ENCODE measurements at places on chromosomes 5 and 9.
A peak's percentile ranks its signal among the peaks of the same experiment; 100 is the strongest.

- DNase-seq = no peak
These were observed 56.6 kb downstream of the TEK start for GRCh38 chr9:27165670-27166069.

- DNase-seq = no peak
These were observed 33.3 kb downstream of the ADRB2 start for GRCh38 chr5:148859703-148860102.

DNA sequence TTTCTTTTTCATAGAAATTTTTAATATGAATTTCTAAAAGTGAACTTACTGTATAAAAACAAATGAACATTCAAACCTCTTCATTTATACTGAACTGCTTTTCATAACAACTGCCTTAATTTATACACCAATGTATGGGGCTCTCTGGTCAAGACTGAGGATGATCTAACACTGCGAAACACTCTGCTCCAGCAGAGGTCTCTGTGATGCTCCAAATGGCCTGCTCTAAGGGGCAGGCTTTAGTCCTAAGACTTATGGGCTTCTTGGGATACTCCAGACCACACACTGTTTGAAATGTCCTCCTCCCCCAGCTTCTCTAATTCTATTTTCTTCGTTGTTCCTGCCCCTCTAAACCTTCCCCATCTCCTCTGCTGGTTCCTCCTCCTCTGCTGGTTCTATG is 58.5 kb downstream of the LIFR start:
- DNase-seq = peak; percentile 45

DNA sequence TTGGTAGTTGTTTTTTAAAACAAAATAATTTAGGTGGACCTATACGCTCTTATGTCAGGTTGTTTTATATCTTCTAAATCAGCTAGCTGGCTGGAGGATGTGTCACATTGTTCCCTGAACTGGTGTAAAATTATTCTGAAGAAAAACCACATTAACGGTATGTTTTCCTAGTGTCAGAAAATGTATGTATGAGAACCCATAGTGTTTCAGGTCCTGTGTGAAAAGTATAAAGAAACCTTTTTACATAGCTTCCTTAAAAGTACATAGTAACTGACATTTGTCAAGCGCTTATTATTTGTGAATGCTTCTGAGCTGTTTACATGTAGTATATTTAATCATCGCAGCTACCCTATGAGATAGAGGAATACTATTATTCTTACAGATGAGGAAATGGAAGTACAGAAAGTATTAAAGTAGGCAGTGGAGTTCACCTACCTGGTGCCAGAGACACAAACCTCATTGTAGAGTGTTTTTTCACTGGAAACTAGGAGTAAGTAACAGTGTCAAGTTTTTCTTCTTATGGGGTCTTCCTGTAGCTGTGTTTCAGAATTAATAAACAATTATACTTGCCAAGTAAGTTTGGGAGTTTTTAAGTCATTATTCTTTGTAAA is 10.4 kb upstream of the FAM120AOS start:
- DNase-seq = no peak

DNA sequence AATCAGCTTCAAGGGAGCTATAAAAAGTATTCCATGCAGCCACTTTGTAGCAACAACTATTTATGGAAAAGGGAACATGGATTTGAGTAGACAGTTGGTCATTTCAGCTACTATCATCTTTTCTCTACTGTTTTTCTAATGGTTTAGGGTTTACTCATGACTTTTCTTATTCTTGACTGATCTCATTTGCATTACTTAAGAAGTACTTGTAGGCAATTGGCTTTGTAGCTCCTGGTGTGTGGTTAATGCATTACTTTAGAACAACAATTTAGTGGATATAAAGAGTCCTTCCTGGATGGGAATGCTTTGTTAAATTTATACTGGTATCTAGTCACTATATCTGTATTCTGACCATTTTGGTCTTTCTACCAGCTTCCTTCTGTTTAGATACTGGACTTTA is 59.8 kb upstream of the NTRK2 start:
- DNase-seq = no peak

DNA sequence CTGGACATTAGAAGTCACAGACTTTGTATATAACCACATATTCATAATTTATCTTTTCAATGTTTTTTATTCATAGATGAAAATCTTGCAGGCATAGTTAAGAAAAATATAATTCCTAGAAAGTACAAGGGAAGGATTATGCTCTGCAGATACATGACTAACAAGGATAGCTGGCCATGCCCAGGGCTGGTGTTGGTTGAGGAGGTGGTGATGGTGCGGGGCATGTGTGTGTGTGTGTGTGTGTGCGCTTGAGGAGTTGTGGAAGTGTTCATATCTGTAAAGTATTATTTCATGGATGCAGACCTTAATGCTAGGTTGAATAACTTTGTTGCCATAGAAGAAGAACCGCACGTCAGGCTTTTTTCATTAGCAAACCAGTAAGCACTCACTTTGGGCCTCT is 1.3 kb downstream of the S1PR3 start:
- DNase-seq = peak; percentile 54

GRCh38 chr9:26537211-26537610 is 355.4 kb downstream of the CAAP1 start:
- DNase-seq = no peak

- DNase-seq = no peak
These were observed 361.1 kb upstream of the TLE4 start for GRCh38 chr9:79210541-79211243.

DNA sequence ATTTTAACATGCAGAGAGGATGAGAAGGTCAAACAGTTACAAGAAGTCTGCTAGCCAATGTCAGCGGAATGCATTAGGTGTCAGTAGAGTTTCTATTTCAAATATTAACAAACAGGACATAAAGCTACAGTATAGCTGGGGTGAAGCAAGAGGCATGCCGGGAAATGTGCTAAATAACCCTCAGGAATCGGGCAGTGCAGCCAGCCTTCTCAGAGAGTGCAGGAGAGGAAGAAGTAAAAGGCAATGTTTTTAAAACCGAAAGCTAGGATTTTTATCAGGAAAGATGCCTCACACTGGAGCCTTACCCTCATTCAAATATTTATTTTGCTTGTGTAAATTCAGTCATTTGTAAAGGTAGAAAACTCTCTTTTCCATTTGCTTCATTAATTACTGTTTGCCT is 59.1 kb upstream of the SH3GL2 start:
- peak; percentile 4 for DNase-seq

DNA sequence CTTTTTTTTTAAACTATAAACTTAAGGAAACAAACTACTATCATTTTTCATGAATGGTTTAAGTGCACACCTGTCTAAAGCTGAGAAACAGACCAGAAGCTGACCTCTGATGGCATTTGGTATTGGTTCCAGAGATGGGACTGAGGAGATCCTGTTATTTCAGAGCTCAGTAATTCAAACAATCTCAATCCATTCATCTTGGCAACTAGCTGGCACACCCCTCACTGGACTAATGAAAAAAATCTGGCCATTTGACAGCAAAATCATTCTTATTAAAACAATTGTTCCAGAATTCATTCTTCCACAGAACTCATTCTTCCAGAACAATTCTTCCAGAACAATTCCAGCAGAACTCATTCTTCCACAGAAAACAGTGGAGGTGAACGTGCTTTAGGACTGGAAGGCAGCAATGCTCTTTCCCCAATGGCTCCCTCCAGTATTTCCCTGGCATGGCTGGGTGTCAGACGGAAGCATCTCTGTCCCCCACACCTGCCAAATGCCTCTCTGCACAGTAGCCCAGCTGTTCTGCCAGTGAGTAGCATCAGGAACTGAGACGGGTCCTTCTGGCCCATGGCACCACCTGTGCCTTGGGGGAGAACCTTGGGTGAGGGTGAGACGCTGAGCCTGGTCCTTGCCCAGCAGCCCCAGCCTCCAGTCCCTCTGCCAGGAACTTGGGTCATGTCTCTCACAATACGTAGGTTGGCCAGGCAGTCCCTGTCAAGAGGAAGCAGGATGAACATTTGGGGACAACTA is 87.5 kb upstream of the EQTN start:
- no peak for DNase-seq

DNA sequence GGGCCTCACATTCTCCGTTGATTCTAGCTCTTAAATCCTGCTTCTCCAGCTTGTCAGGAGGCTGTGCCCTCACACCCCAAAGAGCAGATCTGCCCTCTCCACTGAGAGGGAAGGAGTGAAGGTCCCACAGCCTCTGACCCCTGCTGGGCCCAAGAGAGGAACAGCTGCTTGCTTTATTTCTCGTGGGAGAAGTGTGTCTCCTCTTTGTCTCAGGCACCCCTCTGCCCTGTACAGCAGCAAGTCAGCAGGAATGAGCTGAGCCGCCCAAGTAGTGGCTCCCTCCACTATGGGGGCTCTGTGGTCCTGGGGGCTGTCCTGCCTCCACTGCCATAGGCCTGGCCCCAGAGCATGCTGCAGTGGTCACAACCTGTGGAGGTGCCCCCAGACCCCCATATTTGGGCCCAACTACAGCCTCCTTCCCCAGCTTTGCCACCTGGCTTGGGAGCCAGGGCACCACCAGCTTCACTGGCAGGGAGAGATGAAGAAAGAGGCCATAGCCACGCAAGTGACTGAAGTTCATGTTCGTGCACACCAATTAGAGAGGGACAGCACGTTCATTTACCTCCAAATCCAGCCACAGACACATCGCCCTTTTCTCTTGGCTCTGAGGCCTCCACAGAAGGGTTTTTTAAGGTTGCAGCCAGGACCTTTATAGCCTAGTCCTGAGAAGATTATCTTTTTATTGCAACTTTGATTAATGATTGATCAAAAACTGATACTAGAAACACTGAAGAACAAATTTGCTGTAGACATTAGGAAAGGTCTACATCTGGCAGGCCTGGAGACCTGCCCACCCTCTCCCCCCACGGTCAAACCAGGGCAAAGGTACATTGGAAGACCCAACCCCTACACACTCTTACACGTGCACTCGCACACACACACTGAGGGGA is 27.5 kb downstream of the IRF1 start:
- DNase-seq = no peak

- DNase-seq = no peak
These were observed 87.1 kb downstream of the SETX start for GRCh38 chr9:132267660-132268059.

DNA sequence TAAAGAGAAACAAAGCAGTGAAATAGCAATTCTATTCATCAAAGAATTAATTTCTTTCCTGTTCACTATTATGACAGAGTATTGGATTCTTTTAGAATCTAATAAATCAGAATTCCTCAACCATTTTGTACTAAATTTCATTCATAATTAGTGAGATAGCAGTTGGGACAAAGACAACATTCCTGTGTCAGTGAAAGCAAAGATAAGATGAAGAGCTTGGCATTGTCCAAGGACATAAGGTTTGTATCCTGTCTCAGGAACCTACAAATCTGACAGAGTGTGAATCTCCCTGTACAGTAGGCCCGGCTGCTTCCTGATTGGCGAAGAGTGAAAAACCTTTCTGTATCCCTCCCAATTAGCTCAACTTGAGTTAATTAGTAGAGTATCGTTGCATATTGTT is 349.1 kb downstream of the ISL1 start:
- DNase-seq = no peak

- DNase-seq = no peak
These were observed 76.9 kb downstream of the TSSK1B start for GRCh38 chr5:113357696-113358476.

Measured in fibroblast of mammary gland (primary cell).